ENCODE measurements at places on chromosomes 5 and 9. TPM values are rescaled to one million over a fixed set of nuclear protein-coding genes. Genes with fewer than 3 reads are reported as not detected.

- DNase-seq = no peak
Measured at GRCh38 chr9:133430244-133430643, 8.1 kb downstream of the ADAMTS13 start.

DNA sequence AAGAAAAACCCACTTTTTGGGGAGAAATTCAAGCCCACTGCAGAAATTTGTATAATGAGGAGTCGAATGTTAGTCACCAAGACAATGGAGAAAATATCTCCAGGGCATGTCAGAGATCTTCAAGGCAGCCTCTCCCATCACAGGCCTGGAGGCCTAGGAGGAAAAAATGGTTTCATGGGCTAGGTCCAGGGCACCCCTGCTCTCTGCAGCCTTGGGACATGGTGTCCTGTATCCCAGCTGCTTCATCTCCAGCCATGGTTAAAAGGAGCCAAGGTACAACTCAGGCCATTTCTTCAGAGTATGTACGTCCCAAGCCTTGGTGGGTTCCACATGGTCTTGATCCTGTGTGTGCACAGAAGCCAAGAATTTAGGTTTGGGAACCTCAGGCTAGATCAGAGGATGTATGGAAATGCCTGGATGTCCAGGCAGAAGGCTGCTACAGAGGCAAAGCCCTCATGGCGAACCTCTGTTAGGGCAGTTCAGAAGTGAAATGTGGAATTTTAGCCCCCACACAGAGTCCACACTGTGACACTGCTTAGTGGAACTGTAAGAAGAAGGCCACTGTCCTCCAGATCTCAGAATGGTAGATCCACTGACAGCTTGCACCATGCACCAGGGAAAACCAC, 561.4 kb downstream of the ISL1 start:
- DNase-seq = no peak

- DNase-seq = no peak
Measured at GRCh38 chr9:109880276-109881169, 100.5 kb downstream of the PALM2AKAP2 start.

DNA sequence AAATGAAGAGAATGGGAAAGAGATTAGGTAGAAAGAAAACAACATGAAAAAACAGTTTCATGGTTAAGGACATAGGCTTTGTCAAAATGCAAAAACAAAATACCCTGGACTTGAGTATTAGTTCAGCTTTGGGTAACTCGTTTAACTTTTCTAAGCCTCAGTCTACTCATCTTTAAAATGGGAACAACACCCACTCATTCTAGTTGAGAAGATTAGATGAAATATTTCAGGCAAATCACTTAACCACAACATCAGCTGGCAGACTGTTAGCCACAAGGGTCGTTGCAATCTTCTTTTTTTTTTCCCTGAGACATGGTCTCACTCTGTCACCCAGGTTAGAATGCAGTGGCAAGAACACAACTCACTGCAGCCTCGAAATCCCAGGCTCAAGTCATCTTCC, 185.6 kb downstream of the DCP2 start:
- DNase-seq = no peak

GRCh38 chr5:97847920-97848631, 665.0 kb upstream of the RIOK2 start:
- DNase-seq = no peak

DNA sequence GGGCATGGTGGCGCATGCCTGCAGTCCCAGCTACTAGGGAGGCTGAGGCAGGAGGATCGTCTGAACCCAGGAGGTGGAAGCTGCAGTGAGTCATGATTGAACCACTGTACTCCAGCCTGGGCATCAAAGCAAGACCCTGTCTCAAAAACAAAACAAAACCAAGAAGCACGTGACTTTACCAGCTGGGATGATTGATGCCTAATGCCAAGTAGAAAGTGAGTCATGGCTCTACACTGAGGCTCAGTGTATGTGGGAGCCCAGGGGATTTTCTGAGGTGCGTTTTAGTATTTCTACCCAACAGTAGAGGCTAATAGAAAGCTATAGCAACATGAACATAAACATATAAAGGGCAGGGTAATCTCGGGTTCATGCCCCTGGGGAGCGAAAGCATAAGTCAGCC, 13.9 kb upstream of the BRD3OS start:
- DNase-seq = no peak

GRCh38 chr5:14958188-14958587, 86.6 kb upstream of the ANKH start:
- DNase-seq = no peak

DNA sequence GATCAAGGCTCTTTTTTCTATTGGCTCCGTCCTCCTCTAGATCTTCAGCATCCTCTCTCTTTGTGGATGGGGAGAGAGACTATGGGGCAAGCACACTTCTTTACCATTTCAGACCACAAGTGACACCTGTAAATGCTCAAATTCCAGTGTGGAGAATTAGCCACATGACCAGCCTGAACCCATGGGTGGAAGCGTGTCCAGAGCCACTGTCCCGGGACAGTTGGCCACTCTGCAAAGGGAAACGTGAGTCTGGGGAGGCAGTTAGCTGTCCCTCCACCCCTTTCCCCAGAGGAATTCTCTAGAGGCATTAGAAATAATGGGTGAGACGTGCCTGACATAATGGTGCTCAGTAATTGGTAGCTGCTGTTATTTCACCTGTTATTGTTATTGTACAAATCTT, 40.9 kb downstream of the AMBP start:
- no peak for DNase-seq

DNA sequence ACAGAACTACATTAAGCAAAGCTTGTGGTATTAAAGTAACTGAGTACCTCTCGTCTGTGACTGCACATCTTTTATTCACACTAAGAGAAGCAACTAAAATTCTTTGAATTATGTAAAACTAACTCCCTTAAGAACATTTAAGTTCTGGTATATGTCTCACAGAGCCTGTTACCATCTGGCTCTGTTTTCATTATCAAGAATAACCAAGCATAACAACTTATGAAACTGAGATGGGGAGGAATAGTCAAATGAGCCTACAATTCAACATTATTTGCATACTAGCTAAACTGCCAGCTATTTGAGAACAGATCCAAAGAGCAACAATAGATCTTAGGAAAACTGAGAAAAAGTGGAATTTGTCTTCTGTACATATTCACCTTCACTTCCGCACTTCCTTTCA, 25.3 kb upstream of the ISOC1 start:
- no peak for DNase-seq

DNA sequence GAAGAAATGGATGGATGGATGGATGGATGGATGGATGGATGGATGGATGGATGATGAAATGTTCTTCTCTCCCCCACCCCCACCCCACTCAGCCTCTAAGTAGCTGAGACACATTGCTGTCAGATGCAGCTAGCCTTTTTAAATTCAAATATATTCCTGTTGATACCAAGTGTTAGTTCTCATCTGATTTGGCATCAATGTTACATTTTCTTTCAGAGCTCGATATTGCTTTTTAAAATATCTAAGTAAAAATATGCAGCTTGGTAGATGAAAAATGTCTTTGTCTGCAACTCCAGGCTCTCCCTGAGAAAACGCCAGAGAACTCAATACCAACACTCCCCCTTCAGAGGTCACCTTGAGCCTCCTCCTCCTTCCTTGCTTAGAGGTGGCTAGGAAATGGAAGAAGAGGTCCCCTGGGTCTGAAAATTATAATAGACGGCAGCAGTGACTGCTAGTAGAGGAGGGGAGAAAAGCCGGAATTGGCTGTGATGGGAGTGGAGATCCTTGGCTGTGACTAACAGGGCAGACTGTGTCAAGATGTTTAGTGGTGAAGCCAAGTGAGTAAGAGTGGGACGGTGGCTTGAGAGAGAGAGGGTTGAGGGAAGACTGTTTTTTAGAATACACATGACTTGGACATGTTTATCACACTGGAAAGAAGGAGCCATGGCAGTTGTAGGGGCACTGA, 156.0 kb downstream of the ZNF462 start:
- no peak for DNase-seq

DNA sequence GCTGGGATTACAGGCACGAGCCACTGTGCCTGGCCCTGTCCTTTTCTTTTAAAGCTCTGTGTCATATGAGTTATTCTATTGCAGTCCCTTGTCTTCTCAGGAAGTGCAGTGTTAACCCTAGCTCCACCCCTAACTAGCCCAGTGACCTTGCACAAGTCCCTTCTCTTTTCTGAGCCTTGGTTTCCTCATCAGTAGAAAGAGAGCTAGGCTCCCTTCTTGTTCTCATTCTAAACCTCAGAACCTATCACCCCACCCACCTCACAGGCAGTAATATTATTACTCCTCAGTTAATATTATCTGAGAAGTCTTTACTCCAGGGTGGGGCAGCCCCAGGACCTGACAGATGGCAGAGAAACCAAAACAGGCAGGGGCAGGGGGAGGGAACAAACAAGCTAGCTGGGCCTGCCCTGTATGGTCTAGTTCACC, 7.2 kb downstream of the CYFIP2 start:
- DNase-seq = no peak

DNA sequence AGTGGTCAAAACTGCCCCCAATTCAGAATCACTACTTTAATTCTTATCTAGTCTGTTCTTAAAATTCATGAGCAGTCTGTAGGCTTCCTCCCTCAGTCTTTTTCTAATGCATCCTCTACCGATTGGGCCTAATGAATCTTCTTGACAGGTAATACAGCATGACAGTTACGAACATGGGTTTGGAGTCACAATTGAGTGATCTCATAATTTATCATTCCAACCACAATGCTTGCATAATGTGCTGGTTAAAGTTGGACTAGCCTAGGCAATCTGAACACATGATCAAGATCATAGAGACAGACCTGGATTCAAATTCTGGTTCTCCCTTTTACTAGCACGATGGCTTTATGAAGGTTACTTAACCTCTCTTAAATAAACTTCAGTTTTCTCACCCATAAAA, 33.1 kb upstream of the SETD9 start:
- DNase-seq = no peak

DNA sequence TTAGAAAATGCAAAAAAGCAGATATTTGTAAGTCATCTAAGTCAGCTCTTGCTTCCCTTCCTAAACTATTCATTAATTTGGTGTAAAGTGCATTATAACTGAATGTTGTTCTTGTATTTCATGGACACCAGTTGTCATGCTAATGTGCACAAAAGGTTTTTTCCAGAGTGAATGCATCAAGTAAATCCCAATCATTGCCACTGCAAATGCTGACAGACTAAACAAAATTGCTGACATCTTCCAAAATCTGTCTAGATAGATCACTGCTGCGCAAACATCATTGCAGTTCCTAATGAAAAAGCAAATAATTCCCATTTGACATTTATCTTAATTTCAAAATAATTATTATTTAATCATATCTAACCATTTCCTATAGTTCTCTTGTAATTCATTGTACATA, 161.7 kb downstream of the PDE4D start:
- DNase-seq = no peak

- no peak for DNase-seq
Measured at GRCh38 chr9:90611568-90611967, 31.1 kb downstream of the DIRAS2 start.

DNA sequence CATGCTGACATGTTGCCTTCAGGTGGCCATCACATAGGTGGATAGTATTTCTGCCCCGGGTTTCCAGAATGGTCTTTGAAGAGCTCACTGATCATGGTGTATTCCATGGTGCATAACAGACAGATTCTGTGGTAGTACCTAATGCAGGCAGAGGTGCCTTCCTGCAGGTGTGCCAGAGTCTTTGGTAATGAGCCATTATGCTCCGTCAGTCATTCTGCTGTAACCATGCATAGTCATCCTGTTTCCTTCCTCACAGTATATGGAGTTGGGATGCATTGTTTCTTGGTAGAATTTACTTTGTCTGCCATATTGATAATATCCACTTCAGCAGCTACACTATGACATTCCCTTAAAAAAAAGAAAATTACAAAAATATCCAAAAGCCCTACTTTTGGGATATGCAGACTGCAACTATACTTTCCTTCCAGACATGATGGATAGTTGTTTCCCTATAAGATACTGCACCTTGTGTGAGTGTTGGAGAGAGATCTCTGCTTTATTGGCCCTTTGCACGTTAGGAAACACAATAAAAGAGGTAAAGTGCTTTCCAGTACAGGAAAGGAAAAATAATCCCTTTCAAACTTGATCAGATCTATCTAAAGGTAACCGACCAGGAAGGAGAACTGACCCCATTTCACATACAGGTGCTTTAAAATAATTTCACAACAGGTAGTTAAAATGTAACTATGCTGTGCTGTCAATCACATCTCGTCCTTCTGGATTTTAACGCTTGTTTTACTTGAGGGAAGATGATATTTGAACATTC, 537.5 kb upstream of the WWC1 start:
- DNase-seq = no peak

DNA sequence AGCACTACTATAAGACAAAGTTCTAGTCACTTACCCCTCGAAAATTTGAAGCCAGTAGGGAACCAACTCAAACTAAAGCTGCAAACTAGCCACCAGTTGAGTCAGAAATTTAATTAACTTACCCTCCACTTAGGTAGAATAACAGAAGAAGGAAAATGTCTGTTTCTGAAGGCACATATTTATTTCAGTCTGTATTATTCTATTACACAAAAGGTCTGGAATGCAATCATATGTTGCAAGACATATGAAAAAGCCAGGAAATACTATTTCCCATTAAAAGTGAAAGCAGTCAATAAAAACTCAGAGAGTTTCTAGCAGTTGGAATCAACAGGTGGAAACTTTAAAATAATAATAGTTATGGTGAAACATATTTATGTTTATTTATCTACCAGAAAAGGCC, 79.2 kb upstream of the SLCO4C1 start:
- no peak for DNase-seq

The N4BP3 gene
- 1.2 TPM for polyA plus RNA-seq

The IL3 gene
- polyA plus RNA-seq = not detected

The TAF1L gene
- not detected for polyA plus RNA-seq

The FAM13B gene
- 9.0 TPM for polyA plus RNA-seq

The PDE6A gene
- 2.4 TPM for polyA plus RNA-seq

The CNTFR gene
- 4.6 TPM for polyA plus RNA-seq

The DTWD2 gene
- polyA plus RNA-seq = 5.3 TPM

The PAX5 gene
- 0.23 TPM for polyA plus RNA-seq

The CRB2 gene
- 0.46 TPM for polyA plus RNA-seq

The TAS2R1 gene
- polyA plus RNA-seq = not detected

Measured in sigmoid colon (tissue), 7 donors.